ENCODE measurements at places on chromosomes 12 and 14.
A peak's percentile ranks its signal among the peaks of the same experiment; 100 is the strongest.

- peak; percentile 86 for DNase-seq
These were observed 94.3 kb downstream of the RFLNA start for GRCh38 chr12:124389138-124389724.

DNA sequence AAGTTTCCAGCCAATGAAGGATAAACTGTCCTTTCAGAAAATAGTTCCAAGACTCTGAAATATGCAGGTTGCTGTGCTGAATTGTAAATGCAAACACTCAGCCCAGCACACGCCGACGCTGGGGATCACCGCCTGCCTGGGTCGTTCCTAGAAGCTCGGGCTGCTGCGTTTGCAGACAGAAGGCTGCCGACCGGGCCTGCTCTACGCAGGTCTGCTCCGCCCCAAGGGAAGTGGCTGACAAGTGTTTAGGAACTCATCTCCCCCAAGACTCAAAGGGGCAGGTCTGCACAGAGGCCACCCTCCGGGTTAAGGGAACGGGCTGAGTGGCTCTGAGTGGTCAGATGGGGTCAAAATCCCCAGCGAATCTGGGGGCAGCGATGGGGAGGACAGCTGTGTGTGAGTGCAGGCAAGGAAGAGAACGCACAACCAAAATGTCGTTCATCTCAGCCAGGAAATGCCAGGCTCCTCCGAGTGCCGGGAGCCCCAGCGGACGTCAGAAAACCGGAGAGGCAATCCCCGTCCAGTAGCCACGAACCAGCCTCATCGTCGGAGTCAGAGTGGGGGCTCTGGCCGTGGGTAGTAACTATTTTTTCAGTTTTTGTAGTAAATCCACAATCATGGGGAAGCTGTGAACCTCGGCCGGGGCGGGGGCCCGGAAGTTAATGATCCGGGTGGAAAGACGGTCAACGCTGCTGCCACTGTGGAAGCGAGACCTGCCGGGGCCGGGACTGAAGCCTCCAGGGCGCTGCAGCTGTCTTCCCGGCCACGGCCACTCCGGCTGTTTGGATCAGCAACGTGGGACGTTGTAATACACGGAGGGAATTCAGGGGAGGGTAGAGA is 6.0 kb downstream of the GALNT9 start:
- no peak for DNase-seq

GRCh38 chr14:23446291-23446851 is 10.9 kb upstream of the MYH7 start:
- no peak for DNase-seq

GRCh38 chr14:104882325-104882973 is 17.4 kb downstream of the CEP170B start:
- DNase-seq = no peak

GRCh38 chr12:124436366-124436765 is 131.0 kb downstream of the NCOR2 start:
- no peak for DNase-seq

DNA sequence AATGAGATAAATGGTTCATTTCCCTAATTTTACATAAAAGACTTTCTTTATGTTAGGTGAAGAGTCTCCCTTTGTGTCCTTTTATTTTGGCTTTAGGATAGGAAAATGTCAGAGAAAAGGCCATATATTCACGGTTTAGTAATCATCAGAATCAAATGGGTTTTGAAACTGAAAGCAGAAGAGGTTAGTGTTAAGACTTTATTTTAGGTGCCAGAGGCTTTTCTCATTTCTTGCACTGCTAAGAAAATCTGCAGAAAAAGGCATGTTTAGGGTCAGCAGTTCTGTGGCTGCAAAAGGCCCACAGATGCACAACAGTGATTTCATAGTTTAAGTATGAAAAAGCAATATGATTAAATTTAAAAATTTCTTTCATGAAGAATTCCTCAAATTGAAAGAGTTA is 80.4 kb upstream of the SINHCAF start:
- no peak for DNase-seq

- DNase-seq = no peak
These were observed 7.0 kb downstream of the CORO1C start for GRCh38 chr12:108724054-108724889.

- no peak for DNase-seq
These were observed 88.0 kb downstream of the KIF21A start for GRCh38 chr12:39354955-39355354.

DNA sequence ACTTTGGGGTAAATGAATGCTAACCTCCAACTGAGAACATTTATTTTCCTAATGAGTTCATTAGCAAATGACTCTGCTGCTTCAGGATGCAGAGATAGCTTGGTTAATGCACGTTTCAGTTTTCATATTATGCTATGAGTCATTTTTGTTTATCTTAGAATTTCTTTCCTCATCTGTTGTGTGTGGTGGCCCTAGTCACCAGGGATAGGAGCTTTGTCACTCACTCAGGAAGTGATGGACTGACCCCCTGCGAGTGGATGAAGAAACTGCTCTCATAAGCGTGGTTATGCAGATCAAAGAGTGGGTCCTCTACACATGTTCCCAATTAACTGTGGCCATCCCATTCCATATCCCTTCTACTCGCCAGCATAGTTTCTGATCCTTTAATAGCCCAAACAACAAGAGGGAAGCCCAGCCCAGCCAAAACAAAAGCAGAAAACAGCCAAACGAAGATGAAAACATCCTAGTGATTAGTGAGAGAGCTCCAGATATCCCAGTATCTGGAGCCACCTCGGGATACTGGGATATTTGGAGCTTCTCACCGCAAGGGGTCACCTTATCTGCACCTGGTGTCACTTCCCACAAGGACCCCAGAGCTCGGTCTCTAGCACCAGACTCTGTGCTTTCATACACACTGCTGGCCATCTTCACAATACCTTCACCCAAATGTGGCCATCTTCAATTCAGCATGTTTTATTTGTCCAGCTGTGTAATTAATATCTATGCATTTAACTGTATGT is 8.6 kb downstream of the TC2N start:
- no peak for DNase-seq
